ENCODE measurements at places on chromosomes 6 and 20.

GRCh38 chr6:111866857-111867256 lies 6.4 kb downstream of the FYN start:
- DNase-seq = no peak

DNA sequence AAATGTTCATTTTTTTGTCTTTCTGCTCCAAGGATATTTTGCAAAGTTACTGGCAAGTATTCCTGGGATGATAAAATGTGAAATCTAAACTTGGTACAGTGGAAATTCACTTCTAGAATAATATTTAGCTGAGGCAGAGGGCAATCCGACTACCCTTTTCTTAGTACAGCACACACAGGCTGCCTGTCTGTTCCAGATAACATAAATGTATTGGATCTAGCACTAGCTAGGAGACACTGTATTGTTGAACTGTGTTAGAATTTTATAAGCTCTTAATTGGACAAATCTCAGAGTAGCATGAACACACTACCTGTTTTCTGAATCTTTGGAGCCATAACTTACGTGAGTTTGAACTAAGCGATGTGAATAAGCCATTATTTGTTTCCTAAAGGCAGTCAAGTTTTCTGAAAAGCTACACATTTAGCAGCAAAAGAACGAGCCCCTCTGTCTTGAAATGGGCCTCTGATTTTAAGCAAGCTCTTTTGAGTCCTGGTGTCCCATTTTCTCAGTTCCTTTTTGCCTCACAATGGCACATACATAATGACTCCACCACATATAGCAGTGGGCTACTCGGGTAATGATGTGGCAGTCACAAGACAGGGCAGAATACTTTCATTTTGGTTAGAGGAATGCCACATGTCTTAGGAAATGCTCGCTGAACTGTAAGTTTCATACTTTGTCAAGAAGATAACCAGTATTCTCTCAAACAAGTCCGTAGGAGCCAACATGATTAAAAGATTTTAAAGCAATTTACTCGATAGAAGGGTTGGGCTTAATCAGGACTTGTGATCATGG lies 116.5 kb upstream of the ESR1 start:
- peak; percentile 63 for DNase-seq

GRCh38 chr20:42936482-42936881 lies 253.2 kb downstream of the PTPRT start:
- no peak for DNase-seq

- no peak for DNase-seq
These were observed 26.3 kb downstream of the SUN5 start for GRCh38 chr20:32978009-32978335.

DNA sequence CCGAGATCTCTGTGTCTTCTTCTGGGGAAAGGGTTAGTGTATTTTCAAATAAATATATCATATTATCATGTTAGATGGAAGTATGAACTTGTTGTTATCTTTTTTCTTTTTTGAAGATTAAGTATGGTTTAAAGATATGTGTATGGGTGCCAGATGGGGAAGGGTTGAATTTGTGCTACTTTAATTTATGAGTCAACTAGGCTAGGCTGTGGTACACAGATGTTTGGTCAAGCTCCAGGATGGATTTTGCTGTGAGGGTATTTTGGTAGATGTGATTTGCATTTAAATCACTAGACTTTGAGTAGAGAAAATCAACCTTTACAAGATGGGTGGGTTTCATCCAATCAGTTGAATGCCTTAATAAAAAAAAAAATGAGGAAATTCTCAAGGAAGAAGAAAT lies 886.6 kb upstream of the ADGRB3 start:
- DNase-seq = no peak

DNA sequence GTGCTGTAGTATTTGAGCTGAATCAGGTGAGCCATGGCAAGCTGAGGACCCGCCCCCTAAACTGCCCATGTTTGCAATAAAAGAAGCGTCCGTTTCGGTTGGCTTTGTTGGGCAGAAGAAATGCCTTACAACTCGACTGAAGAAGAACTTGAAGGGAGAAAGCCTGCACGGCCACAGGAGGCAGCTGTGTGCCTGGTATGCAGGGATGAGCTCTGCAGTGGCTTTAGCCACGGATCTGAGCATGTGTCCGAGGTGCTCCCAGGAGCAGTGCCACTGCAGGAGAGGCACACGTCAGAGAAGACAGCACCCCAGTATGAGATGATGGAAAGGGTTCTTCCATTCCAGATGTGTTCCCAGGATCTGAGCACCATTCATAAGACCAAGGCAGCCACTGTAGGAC lies 23.5 kb downstream of the KIZ start:
- DNase-seq = no peak

GRCh38 chr6:142400495-142400894 lies 98.7 kb downstream of the ADGRG6 start:
- DNase-seq = peak; percentile 62

Measured in astrocyte of the hippocampus (primary cell).